ENCODE measurements at places on chromosomes 2 and 18.

DNA sequence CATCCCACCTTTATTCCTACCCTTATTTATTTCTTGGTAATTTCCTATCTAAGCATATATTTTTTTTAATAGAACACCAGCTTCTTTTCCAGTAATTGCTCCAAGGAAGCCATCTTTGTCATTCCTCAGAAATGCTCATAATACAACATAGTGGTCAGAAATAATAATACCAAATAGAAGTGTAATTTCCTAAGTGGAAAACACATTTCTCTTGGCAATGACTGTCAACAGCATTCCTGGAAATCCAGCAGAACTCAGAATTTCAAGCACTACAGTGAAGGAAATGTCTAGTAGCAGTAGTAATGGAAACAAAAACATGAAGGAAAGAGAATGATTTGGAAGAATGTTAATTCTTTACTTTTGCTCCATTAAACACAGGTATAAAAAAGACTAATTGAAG is 56.6 kb downstream of the GDF7 start:
- DNase-seq = no peak

- DNase-seq = no peak
Observed at GRCh38 chr2:27737676-27738348, 33.7 kb upstream of the MRPL33 start.

- no peak for DNase-seq
Observed at GRCh38 chr2:120345608-120346007, 328 bp upstream of the INHBB start.

DNA sequence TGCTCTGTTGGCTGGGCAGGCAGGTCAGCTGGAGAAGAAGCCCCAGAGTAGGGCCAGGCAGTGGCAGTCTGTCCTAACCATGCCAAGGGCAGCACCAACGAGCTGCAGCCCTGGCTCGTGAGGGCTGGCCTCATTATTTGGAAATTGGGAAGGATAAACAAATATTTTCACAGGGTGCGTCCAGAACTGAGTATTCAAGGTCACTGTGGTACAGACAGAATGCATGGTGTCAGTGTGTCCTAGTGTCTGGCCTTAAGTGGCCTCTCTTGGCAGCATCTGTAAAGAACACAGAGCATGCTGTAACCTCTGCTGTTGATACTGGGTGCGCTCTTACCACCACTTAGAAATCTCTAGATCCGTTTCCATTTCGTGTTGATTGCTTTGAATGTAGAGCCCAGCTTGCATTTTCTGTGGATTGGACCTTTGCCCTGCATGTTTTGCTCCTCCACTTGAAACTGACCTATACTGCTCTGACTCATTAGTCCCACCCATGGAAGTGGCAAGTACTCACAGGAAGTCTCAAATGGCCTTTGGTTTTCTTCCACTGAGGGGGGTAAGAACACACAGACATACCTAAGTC is 88.2 kb downstream of the GREB1L start:
- DNase-seq = no peak

- no peak for DNase-seq
Observed at GRCh38 chr2:113124984-113125855, 2.2 kb upstream of the IL1RN start.

DNA sequence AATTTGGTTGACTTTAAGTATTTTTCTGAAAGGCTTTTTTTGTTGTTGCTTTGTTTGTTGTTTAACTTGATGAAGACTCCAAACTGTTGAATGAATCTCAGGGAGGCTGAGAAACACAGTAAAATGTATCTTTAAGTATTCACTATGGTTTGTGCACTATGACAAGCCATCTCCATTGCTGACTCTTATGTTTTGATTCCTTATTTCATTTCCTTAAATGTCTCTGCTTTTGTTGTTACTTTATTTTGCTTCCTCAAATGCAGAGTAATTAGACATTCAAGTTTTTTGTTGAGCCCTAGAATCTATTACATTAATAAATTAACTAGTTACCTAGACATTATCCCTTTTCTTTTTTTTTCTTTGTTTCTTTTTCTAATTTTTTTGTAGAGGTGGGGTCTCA is 46.3 kb upstream of the SLC39A10 start:
- no peak for DNase-seq

DNA sequence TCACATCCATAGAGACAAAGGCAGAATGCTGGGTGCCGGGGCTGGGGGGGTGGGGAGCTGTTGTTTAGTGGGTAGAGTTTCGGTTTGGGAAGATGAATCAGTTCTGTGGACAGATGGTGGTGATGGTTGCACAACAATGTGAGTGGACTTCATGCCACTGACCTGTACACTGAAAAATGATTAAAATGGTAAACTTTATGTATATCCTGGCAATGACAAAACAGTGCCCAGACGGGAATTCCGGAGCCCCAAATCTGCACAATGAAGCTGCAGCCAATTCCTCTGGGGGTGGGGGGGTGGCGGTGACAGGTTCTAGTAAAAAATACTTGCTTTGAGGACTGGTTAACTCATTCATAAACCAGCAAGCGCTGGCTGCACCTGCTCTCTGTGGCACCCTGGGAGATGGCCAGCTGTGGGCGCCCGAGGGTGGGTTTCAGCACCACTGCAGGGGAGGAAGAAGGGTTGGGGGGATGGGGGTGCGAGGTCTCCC is 81.8 kb upstream of the HPCAL1 start:
- DNase-seq = no peak

GRCh38 chr18:22337833-22338232 is 79.9 kb downstream of the CTAGE1 start:
- no peak for DNase-seq

GRCh38 chr2:239674981-239675825 is 274.4 kb upstream of the HDAC4 start:
- no peak for DNase-seq

DNA sequence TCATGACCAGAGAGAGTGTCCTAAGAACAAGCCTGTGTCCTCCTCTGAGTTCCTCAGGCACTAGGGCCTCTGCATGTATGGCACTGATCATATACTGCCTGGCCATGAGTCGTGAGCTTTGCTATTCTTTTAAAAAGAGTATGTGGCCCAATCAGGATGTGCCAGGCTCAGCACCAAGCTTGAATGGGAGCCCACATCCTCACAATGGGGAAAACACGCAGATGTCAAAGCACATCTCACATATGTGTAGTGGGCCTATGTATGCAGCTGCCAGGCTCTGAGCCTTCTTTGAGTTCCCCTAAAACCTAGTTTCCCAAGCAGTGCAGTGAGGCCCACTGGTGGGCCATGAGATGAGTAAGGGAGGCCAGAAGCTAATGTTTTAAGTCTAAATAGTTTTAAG is 69.9 kb upstream of the SLC1A4 start:
- no peak for DNase-seq

- DNase-seq = no peak
Observed at GRCh38 chr2:32375228-32375892, 18.5 kb downstream of the BIRC6 start.
